ENCODE measurements at places on chromosomes 5 and 9.

- DNase-seq: no peak
Measured at GRCh38 chr5:149456597-149457392, 77.7 kb upstream of the IL17B start.

DNA sequence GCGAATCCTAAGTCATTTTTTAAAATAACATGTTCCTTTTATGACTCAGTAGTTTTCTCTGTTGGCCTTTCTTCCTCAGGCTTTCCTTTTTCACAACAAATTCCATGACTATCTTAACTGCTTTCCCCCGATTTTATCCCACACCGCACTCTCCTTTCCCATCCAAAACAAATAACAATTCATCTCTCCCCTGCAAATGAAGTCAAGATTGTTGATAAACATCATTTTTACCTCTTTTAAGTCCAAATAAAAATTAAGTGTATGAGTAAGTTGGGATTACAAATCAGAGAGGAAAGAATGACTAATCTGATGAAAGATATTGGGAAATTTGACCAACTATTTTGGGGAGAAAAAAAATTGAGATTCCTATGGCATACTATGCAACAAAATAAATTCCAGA, 47.3 kb downstream of the SEC61B start:
- no peak for DNase-seq

- no peak for DNase-seq
Measured at GRCh38 chr9:130741831-130742449, 48.4 kb downstream of the EXOSC2 start.

GRCh38 chr9:93061791-93062763, 3.6 kb downstream of the SUSD3 start:
- DNase-seq: no peak

- DNase-seq: no peak
Measured at GRCh38 chr5:119966028-119966427, 336.7 kb downstream of the FAM170A start.

- DNase-seq: no peak
Measured at GRCh38 chr5:103014983-103015382, 105.0 kb downstream of the GIN1 start.

- DNase-seq: no peak
Measured at GRCh38 chr5:12614608-12615007, 710.4 kb upstream of the CTNND2 start.

- no peak for DNase-seq
Measured at GRCh38 chr9:91803151-91803940, 146.7 kb downstream of the ROR2 start.

DNA sequence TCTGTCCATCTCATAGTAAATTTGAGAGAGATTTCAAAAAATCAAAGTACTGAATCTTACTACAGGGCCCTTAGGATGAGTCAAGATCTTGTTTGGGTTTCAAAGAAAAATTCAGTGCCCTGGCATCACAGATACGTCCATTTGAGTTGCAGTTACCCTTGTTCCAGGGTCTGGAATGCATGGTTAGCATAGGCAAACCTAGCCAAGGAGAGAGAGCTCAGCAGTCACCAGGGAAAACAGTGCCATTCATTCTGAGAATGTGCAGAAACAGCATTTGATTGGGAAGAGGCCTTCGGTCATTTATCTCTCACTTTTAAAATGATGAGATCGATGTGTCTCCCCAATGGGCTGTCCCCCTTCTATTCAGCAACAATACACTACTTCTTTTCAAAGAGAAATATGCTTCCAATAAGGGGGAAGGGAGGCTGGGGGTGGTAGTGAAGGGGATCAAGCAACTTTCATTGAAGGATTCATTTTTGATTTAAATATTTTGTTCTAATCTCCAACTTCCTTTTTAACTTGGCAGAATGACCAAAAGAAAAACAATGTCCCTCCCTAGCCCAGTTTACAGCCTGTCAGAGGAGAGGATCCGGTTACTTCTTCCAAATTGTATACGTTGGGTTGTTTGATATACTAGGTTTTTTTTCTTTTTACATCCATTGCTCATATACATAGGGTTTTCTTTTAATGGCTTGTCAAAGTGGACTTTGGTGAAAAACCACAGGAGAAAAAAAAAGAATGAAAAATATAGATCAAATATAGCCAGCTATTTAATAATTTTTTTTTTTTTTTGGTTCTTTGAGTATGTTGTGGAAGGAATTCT, 491.1 kb downstream of the CCDC171 start:
- DNase-seq: no peak

DNA sequence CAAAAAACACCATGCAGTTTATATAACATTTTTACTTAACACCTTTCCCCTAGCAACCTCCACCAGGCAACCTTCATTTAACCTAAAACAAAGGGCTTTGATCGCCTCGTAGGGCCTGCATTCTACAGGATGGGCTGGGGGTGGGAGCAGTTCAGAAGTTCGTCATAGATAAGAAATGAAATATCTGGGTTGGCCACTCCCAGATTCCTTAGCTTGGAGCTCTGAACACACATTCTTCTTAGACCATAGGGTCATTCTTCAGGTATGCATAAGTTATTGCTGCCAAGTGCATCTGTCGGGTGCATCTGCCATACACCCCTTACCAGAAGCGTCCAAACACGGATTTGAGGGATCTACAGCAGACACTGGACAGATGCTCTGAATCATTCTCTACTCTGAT, 4.3 kb upstream of the SLC22A5 start:
- no peak for DNase-seq

DNA sequence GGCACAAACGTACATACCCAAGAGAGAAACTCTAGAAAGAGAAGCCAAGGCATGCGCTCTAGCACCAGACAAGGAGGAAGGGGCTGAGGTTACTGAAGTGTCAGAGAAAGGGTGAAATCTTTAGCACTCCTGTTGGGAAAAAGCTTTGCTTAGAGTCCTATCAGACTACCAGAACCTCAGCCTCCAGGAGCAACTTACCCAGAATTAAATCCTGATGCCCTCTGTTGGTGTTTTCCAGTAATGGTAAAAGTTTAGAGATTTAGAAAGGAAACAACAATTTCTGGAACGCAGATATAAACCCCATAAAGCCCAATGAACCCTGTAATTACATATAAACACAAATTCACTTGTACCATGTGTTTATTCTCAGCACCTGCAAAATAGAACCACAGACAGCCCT, 33.2 kb upstream of the ASTN2 start:
- no peak for DNase-seq

DNA sequence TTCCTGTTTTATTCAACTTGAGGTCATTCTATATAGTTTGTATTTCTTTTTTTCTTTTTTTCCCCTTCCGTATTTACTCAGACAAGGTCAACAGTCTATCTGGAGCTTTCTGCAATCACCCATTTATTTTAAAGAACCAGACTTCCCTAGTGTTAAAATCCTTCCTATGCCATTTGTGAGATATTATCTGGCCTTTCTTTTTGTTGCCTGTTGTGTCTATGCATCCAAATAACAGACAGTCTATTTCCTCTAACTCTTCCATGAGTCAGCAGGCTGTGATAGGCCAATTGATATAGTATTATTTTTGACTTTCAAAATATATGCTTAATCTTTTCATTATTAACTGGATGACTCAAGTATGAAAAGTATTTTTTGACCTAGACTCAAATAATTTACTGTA, 291.2 kb upstream of the PTPRD start:
- no peak for DNase-seq
